ENCODE measurements at places on chromosomes 1 and 21. TPM values are rescaled to one million over a fixed set of nuclear protein-coding genes. Genes with fewer than 3 reads are reported as not detected.
A peak's percentile ranks its signal among the peaks of the same experiment; 100 is the strongest.

The CRYZ gene
- not detected for total RNA-seq

- no peak overlapping the region for H3K4me3 ChIP-seq
- H3K27me3 ChIP-seq, result no peaks in the 10 kb centered on the region
- no peaks in the 10 kb centered on the region for H3K36me3 ChIP-seq
Measured at GRCh38 chr1:83819436-83819835, 179.5 kb downstream of the TTLL7 start.

GRCh38 chr1:224665016-224665415 lies 48.9 kb downstream of the CNIH3 start:
- no peak overlapping the region for H3K4me3 ChIP-seq
- H3K4me1 ChIP-seq, result no peaks in the 10 kb centered on the region
- no peaks in the 10 kb centered on the region for H3K27me3 ChIP-seq
- no peak overlapping the region for H3K27ac ChIP-seq

DNA sequence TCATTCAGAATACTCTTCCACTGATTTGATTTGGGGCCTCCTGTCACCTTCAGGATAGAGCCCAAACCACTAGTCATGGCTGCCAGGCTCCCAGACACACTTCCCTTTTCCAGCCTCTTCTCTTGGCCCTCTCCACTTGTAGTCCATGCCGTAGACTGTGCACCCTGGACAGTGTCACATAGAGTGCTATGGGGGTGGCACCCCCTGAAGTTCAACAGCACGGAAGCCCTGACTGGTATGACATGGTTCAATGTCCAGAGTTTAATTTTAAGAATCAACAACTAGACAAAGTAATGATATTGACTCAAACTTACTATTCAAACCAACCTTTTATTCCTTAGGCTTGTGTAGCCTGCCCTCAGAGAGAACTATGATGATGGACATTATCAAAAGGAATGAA lies 22.3 kb downstream of the FMO2 start:
- no peak overlapping the region for H3K27ac ChIP-seq
- no peak for DNase-seq
- no peaks in the 10 kb centered on the region for H3K27me3 ChIP-seq
- no peak overlapping the region for H3K4me3 ChIP-seq

GRCh38 chr1:186473047-186473446 lies 12.1 kb upstream of the PDC start:
- no peaks in the 10 kb centered on the region for H3K36me3 ChIP-seq
- H3K27me3 ChIP-seq, result no peaks in the 10 kb centered on the region

The PDC gene
- not detected for total RNA-seq

GRCh38 chr1:156033011-156033410 lies 12.3 kb upstream of the SSR2 start:
- no peaks in the 10 kb centered on the region for H3K27me3 ChIP-seq
- no peak overlapping the region for H3K27ac ChIP-seq
- no peaks in the 10 kb centered on the region for H3K36me3 ChIP-seq
- DNase-seq, result no peak
- H3K4me1 ChIP-seq, result no peaks in the 10 kb centered on the region

The COL9A2 gene
- total RNA-seq, result 3.7 TPM

The ANKRD35 gene
- 1.1 TPM for total RNA-seq

The NPHS2 gene
- not detected for total RNA-seq

GRCh38 chr1:66386712-66387111 lies 147.2 kb upstream of the SGIP1 start:
- H3K4me1 ChIP-seq, result no peaks in the 10 kb centered on the region
- no peak overlapping the region for H3K4me3 ChIP-seq

The SPATA46 gene
- not detected for total RNA-seq

The NCF2 gene
- not detected for total RNA-seq

- no peaks in the 10 kb centered on the region for H3K4me1 ChIP-seq
- H3K27me3 ChIP-seq, result no peaks in the 10 kb centered on the region
- no peak overlapping the region for H3K27ac ChIP-seq
- H3K4me3 ChIP-seq, result no peak overlapping the region
- H3K36me3 ChIP-seq, result no peaks in the 10 kb centered on the region
- DNase-seq, result peak; percentile 42
Measured at GRCh38 chr1:160768295-160768657, 27.7 kb upstream of the LY9 start.

The ADAM30 gene
- not detected for total RNA-seq
